ENCODE measurements at places on chromosomes 5 and 9.

DNA sequence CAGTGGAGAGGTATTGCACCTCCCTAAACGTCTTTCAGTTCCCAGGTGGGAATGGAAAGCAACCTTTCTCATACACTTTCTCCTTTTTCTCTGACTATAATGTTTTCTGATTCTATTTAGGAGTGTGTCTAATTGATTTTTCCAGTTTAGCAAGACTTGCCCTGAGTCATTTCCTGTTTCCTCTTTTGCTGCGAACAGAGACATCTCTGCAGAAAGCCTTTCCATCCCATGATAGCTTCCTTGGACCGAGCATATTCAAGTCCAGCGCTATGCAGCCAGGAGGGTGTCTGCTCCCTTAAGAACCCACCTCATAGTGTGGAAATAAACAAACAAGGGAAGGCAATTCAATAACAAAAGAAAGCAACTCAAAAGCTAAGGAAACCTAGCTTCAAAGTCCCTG lies 60.0 kb upstream of the CDH6 start:
- no peak for DNase-seq

DNA sequence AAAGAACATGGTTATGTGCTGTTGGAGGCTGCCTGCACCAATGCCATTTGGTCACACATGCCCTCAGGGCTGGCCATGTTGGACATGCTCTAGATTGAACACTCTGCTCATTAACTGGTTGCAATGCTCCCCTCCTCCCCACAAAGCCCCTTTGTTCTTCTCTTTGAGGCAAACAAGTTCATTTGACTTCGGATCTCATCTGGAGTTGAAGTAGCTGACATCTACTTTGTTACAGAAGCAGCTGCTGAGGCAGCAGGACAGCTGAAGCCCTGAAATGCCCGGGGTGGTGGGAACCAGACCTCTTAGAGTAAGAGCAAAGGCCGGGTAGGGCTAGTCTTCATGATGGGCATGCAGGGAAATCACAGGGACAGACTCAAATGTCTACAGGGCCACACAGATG lies 123.5 kb downstream of the APBA1 start:
- no peak for DNase-seq

- no peak for DNase-seq
Measured at GRCh38 chr5:157544623-157544989, 31.0 kb downstream of the ADAM19 start.

GRCh38 chr5:2549900-2550299 lies 201.6 kb downstream of the IRX2 start:
- no peak for DNase-seq

- DNase-seq, result no peak
Measured at GRCh38 chr5:125481506-125482465, 735.3 kb upstream of the ZNF608 start.

DNA sequence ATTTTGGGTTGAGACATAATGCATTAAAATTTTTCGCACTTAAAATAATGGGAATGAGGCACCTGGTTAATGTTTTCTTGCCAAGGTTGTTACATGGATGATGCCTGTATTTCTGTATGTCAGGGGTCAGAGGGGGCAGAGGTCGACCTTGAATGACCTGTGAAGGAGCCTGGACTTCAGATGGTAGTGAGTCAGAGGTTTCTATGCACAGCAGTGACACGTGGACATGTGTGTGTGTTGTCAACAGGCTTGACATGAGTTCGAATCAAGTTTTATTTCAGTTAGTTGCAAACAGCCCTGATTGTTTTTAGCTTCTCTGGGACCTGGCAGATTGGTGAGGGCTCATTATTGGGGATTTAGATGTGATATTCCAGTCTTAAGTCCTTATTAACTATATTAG lies 3.6 kb downstream of the IL5 start:
- DNase-seq, result no peak

DNA sequence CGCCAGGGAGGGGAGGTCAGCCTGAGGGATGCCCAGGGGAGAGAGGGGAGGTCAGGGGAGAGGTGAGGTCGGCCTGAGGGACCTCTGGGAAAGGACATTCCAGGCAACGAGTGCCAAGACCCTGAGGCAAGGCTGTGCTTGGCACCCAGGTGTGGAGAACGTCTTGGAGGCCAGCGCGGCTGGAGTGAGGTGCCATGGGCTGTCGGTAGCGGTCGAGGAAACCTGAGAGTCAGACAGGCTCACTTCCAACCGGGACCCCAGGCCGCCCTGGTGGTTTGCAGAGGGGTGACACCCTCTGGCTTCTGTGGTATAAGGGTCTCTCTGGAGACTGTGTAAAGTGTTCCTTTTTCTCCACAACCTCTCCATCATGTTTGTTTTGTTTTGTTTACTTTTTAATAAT lies 82.9 kb downstream of the CACNA1B start:
- DNase-seq, result no peak

Data from GM12891 (cell line).